NCI-H1092 (cell line): ENCODE measurements at places on chromosomes 2 and 18.

- no peak for DNase-seq
Observed at GRCh38 chr2:24825883-24826772, 32.9 kb downstream of the CENPO start.

DNA sequence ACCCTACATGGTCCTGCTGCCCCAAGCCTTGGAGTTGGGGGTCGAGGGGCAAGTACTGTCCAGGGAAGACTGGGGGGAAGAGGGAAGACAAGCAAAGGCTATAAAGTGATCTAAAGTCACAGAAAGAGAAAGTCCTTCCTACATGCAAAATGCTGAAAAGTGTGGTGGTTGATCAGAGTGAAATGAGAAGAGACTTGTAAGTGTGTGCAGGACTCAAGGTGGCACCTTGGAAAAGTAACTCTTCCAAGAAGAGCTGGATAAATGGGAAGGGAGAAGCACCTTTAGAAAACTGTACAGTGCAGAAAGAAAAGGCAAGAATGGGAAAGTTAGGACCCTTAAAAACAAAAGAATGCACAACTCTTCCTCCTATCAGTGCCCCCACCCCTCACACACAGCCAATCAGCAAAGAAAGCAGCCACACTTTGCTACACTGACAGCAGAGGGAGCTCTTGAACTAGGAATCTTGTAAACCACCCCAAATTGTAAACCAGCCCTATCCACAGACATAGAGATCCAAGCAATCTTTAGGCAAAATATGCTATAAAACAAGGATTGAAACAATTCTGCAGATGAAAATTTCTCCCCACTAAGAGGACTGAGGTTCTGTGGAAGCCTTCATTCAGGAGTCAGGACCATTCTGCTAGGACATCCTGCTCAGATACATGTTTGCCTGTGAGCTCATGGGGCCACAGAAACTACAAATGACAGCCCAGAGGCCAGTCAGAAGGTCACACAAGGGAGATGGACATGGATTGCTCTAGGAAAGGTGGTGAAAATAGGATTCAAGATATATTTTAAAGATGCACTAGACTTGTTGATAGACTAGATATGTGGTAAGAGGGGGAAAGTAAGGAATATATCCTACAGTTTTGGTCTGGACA lies 146.4 kb downstream of the FTCDNL1 start:
- DNase-seq, result peak; percentile 7

DNA sequence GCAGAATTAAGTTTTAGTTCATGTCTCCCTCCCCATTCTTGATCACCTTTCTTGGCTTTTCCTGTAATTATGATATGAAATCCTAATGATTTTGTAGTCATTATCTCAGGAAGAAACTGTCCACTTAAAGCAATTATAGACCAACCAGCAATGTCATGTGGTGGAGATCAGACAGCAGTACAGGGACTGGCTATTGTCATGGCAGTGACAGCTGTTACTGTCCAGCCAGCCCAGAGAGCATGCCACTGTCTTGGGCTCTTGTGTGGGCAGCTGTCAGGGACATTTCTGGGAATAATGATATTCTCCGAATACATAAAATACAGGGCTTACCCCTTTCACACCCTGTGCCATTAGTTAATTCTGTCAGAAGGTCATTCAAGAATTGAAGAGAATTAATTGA lies 355.3 kb upstream of the RAB12 start:
- no peak for DNase-seq

DNA sequence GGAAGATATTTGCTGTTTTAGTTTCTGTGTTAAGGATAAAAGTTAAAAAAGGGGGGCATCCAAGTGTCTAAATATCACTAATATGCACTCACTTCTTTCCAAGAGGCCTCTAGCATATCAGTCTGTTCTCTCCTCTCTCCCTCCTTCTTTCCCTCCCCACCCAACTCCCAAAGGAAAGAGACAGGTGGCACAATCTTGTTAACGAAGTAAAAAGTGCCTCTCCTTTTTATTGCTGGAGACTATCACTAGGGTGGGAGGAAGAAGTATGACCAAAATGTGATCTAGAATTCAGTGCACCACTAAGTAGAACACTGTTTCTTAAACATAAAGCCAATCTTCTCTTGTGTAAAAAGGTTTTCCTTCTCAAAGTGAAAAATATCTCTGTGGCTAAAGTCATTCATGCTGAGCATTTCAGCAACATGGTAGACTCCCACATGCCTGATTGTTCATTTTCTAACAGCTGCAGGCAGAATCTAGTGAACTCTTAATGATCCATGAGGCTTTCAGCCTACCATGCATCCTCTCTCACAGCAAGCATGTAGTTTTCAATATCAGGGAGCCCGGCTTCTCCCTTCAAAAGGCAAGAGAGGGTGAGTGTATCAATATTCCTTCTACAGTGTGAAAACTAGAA lies 39.5 kb downstream of the RNU4ATAC start:
- DNase-seq, result no peak

GRCh38 chr18:40210696-40211095 lies 1744.3 kb upstream of the PIK3C3 start:
- DNase-seq, result no peak

DNA sequence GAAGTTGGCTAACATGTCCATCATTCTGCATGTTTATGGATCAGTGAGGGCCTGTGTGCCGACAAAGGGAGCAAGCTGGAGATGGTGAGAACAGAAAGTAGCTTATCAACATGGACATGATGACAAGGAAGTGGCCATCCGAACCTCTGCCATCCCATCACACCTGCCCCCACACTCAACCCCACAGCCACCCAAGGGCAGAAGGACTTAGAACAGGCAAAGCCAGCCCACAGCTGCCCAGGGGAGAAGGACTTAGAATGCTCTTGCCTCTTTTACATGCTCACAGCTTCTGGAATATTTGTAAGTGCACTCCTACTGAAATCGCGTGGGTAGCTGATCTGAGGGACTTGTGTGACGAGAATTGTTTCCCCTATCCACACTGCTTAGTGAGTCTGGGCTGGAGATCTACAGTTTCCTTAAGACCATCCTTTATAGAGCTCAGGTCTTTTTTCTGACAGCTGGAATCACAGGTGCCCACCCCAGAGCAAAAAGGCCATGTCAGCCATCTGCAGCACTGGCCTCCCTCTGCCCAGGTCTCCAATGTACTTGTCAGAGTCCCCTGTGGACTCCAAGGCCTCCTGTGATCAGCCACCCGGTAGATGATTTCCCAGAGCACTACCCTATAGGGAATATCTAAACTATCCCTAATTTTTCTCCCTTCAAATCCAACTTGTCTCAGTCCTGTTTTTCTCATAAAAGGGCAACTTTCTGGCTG lies 154.1 kb downstream of the SMAD7 start:
- DNase-seq, result no peak

GRCh38 chr2:182186132-182186735 lies 200.6 kb downstream of the PPP1R1C start:
- DNase-seq, result peak; percentile 1

DNA sequence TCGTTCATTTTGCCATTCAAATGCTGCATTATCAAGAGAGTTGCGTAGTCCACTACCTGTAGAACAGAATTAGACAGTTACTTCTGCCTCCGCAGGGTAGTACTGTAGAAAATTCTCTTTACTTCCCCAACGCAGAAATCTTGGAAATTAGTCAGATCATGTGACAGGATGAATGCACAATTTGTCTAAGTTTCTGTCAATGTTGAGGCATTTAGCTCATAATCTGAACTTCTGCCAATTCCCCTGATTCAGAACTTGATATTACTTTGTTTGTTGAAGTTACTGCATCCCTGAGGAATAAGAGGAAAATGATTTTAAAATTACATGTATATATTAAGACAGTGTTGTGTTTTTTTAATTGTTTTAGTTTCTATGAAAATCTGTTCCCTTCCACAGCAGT lies 83.4 kb downstream of the TTC27 start:
- DNase-seq, result no peak

DNA sequence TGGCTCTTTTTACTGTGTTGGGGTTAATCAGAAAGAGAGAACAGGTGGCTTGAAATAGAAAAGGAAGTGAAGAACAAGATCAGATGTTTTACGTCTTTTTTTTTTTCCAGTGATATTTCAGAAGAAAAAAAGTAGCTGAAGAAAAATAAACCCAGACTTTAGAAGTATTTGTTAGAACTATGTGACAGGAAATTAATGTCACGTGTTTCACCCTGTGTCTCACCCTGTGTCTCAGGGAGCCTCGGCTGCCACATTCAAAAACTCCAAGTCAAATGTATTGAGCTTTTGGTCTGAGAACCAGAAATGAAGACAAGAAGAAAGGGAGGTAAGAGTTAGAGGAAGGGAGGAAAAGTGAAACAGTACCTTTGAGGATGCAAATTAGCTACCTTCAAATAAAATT lies 38.0 kb downstream of the AKAIN1 start:
- no peak for DNase-seq

GRCh38 chr2:238358769-238359168 lies 38.5 kb downstream of the TRAF3IP1 start:
- DNase-seq, result no peak

- DNase-seq, result no peak
Observed at GRCh38 chr2:17805717-17806363, 10.4 kb upstream of the MSGN1 start.

DNA sequence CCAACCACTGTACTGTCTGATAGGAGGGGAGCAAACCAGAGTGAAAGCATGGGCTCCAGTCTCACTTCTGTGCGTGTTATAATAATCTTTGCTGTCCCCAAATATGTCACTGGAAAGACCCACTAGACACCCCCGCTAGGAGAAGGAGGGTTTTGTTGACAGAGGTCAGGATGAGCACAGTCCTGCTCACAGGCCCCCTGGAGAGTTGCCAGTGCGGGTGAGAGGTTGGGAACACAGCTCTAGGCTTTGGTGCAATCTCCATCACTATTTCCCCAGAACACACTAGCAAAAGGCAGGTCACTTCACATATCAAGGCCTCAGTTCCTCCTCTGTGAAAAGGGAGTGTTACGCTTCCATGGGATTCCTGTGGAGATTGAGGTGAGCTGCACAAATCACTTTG lies 9.7 kb downstream of the XDH start:
- DNase-seq, result no peak

DNA sequence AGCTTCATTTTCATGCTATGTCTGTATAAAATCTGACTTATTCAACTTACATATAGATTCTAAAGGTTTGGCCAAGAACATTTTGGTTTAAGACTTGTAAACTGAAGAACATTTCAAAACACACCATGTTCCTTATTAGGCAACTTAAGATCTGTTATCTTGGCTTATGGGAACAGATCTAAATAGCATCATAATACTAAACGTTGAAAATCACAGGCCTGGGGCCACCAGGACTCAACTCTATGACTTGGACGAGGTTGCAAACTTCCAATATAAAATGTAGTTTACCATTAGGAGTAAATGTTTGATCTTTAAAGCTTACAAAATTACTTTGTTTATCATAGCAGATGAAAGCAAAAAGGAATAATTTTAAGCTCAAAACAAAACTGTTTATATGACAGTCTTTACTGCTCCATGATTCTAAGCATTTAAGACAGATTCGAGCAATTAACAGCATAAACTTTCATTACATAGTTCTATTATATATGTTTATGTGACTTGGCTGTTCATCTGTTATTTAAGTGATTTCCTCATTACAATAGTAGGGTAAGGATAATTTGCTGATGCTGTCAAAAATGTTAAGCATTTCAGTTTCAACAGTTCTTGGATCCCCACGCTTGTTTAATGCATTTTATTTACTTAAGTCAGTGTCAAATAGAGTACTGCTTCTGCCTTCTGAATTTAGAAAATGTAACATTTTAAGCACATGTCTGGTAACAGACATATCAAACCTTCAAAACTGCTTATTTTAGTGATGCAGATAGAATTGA lies 8.3 kb downstream of the TCF4 start:
- no peak for DNase-seq

DNA sequence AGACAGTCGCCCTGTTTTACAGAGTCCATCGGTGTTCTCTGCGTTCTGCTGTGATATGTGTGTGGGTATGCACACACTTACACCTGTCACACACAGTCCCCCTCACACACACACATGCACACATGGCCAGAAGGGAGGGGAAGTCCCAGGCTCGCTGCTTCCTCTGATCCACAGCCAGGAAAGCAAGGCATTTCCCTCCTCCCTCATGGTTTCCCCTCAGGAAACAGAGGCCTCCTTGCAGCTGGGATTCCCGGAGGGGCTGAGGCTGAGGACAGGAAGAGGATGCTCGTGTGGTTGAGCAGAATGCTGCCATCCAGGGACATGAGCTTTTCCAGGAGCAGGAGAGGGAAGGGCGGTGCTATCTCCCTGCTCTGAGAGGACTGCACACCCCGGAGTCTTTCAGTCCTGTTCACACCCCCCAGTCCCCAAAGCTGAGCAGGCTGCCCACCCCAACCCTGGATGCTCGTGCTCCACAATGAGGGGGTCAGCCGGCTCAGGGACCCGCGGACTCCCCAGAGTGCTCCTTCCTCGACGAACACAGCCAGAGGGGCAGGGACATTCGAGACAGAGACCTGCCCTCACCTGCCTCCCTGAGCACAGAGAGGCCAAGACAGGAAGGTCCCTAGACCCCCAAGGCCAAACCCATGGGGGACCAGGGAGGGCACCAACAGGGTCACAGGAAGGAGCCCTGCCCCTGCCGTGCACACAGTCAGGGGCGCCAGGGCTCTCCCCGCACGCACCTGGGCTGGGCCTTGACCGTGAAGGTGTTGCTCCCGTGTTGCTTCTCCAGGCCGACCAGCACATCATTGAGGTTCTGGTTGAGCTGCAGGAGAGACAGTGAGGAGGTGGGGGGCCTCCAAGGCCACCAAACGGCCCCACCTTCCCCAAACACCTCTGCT lies 45.3 kb downstream of the BIN1 start:
- DNase-seq, result no peak

DNA sequence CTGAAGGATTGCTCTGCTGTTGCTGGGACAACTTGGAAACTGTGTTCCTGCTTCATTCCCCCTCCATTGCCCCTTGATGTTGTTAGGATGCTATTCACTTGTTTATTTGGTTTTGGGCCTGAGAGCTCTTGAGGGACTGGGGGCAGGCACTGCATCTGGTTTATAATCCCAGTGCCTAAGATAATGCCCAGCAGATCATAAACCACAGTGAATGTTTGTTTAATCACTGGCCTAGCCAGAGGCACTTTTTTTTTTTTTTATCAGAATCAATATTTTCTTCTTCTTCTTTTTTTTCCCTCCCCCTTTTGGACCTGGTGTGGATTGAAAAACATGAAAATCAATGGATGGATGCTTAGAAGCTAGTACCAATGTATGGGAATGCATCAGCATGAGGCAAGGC lies 38.1 kb downstream of the KCNS3 start:
- no peak for DNase-seq

- no peak for DNase-seq
Observed at GRCh38 chr18:50944245-50944932, 23.5 kb upstream of the ELAC1 start.

DNA sequence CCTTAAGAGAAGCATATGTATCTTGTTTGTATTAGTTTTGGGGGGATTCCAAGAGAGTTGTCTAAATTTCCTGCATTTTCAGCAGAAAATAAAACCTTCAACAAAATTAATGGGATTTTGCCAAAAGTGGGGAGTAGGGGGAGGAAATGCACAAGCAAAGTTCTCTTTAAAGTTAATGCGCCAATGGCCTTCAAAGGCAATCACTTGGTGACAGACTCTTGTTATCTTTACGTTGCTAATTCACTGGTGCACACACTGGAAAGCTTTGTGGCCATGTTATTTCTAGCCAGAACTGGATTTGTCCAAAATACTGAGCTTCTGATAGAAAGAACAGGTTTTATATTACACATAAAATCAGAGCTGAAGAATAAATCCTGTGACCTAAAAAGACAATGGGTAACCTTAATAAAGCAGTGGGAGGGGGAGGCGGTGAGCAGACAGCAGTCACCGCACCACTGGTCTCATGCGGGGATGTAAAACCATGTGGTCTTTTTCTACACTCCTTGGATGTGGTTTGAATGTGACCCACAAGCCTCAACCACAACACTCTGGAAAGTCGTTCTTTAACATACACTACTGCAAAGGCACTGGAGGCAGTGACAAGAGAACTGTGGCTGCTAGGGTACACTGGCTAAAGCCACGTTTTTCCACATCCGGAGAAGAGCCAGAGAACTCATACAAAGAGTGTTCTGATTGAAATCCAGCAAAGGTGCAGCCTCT lies 176.9 kb upstream of the SMAD7 start:
- no peak for DNase-seq
